ENCODE measurements at places on chromosomes 3 and 15.

DNA sequence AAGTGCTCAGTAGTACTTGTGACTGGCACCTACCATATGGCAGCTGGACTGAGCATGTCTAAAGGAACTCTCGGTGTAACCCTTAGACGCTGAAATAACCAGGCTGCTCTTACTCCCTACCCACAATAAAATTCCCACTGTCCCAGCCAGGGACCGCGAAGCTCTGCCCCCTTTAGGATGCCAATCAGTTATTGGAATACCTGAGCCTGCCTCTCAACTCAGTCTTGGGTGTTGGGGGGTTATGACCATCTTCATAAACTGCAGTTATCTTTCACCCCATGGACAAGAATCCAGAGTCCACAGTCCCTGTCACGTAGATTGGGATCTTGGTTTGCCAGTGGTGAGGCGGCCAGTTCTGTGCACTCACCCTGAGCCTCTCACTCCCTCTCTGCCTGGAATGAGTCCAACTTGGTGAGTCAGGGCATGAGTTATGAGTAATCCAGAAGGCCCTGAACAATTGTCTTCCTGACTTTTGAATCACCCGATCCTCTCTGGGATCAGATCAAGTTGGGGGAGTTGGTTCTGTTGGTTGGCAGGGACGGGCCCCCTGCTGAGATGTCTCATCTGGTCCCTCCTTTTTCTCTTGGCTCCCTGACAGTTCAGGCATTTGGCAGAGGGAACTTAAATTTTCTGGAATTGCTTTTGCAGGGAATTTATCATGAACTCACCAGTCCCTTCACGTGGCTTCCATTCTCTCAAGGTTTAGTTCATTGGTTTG lies 120.1 kb upstream of the UBE2E1 start:
- DNase-seq, result peak; percentile 98

GRCh38 chr15:39624806-39625205 lies 43.9 kb downstream of the THBS1 start:
- peak; percentile 55 for DNase-seq

- no peak for DNase-seq
These were observed 29.6 kb upstream of the SECISBP2L start for GRCh38 chr15:49075881-49076280.

GRCh38 chr3:85387913-85388505 lies 429.2 kb downstream of the CADM2 start:
- no peak for DNase-seq

DNA sequence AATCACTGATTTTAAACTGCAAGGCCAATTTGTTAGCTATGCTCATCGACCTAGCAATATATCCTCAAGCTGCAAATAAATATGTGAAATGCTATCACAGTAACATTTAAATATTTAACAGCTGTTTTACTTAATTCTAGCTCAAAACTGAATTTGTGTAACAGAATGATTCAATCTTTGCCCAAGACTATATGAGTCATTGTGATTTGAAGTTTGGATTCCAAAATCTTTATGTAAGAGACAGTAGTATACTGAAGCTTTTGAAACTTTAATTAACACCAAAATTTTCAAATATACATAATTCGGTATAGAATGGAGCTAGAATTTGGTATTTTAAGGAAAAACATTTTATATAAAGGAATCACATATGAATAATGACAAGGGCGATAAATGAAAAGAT lies 603.0 kb upstream of the ROBO2 start:
- no peak for DNase-seq

DNA sequence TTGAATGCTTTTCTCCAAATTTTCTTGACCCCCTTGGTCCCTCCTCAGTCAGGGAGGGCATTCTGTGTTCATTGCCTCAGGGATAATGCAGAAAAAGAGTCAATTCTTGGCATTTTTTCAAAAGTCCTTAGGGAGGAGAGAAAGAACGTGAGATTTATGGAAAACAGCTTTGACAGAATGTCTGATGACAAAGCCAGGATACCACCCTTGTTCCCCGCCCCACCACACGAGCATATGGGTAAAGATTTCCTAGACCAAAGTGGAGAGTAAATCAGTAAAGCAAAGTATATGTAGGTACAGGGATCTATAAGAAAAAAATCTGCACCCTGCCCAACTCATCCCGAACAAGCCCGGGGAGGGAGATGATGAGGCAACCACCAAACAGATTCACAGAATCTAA lies 11.2 kb downstream of the SRGAP3 start:
- DNase-seq, result no peak

GRCh38 chr3:35404571-35404970 lies 234.8 kb upstream of the ARPP21 start:
- no peak for DNase-seq

GRCh38 chr3:48650723-48651122 lies 12.0 kb downstream of the CELSR3 start:
- no peak for DNase-seq

GRCh38 chr15:73941044-73941443 lies 14.8 kb downstream of the LOXL1 start:
- DNase-seq, result peak; percentile 59

DNA sequence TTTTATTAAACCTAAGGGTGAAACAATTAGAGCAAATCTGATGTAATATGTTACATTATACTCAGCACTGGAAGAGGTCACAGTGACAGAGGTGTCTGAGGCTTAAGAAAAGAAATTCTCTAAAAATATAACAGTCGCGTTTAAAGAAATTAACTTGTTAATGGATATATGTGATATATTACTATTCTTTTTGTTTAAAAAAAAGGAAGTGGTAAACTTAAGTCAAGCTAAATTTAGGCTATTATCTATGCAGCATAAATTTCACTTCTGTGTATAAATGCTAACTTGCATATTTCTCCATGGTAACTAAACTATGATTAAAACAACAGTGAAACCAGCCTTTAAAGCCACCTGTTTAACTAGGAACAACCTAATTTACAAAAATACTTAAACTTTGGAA lies 191.3 kb downstream of the FOXP1 start:
- no peak for DNase-seq

DNA sequence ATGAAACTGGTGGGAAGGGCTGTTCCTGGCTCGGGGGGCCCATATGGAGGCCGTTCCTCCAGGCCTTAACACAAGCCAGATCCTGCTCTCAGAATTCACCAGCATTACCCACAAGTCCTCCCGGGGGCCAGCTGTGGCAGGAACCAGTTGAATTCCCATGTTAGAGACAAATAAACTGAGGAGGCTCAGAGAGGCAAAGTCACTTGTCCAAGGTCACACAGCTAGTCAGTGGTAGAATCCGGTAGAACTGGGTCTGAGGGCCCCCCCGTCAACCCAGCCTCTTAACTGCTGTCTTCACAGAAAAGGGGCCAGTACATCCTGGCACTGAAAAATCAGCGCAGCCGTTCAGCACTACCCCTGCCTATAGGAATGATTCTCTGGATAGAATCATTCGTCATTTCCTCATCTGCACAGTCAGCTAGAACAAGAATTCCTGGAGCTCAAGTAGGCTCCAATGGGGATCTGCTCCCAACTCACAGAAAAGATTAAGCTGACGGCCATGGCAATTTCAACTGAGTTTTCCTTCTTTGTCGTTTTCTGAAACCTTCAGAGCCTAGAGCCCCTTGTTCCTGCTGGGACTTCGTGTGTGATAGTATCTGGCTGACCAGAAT lies 12.2 kb upstream of the TSEN2 start:
- DNase-seq, result no peak

- peak; percentile 41 for DNase-seq
These were observed 20.3 kb downstream of the ACAA1 start for GRCh38 chr3:38116471-38117162.

DNA sequence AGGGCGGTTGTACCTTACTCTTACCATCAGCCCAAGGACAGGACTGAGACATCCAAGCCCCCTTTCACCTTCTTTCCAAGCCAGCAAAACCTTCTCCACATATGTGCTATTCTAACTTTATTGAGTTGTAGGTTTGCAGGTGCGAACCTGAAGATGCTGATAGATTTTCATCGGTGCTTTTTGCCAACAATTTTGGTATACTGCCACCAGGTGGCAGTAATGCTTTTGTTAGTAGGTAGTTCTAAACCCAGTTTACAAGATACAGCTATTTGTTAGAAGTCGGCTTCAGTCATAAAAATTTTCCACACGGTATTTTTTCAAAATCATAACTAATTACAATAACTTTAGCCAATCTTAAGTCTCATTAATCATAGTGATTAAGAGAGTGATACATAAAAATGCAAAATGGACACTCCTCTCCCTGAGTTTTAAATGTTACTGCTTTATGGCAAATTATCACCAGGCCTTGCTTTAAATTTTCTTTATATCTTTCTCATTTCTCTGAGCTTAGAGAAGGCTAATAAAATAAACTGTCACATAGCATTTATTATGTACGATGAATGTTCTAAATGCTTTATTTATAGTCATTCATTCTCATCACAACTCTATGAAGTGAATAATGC lies 636 bp downstream of the TBC1D21 start:
- peak; percentile 55 for DNase-seq

DNA sequence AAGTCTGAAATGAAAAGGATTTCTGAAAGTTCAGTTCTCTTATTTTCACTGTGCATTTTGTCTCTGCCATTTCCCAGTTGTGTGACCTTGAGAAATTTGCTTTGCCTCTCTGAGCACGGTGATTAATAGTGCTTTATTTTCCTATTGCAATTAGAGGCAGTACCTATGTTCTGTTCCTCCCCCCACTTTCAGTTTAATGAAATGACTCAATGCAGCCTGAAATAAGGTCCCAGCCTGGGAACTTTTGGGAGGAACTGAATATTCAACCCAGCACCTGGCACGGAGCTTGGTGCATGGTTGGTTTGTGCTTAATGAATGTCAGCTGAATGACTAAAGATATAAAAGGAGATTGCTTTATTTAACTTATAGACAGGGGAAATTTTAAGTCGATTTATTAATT lies 352.6 kb downstream of the PDCD6IP start:
- DNase-seq, result no peak

GRCh38 chr3:125003369-125003853 lies 52.4 kb downstream of the HEG1 start:
- no peak for DNase-seq

DNA sequence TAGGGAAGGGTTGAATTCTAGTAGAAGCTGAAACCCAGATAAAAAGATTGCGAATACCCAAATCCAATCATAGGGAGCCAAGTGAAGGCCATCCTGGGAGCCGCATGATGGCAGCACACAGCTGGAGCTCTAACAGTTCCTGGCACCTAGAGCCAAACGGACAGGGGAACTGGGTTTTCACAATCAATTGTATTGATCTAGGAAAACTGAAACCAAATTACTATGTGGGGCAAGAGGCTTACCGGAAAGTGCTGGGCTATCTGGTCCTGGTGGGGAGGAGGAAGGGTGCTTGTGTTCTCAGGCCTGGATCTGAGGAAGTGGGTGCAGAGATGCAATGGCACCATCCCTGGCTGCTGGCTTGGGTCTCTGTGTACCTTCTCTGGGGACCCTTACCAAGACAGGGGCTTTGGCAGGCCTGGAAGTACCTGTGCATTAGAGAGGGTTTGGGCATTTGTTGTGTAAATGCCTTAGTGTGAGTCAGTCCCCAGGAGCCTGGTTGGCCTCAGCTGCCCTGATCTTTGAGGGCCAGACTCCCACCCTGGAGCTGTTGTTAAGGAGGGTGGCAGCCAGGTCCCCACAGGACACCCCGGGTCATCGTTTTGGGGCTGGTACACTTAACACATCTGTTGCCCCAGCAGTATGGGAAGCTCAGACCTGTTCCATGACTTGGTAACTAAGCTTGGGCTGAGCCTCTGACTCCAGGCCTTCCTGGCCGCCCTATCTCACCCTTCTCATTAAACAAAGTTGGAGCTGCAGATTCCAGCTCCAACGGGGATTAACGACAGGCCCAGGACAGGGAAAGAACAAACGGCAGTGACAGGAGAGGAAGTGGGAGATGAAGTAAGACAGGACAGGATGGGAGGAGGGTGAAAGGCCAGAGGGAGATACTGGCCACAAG lies 8.9 kb upstream of the FURIN start:
- no peak for DNase-seq

DNA sequence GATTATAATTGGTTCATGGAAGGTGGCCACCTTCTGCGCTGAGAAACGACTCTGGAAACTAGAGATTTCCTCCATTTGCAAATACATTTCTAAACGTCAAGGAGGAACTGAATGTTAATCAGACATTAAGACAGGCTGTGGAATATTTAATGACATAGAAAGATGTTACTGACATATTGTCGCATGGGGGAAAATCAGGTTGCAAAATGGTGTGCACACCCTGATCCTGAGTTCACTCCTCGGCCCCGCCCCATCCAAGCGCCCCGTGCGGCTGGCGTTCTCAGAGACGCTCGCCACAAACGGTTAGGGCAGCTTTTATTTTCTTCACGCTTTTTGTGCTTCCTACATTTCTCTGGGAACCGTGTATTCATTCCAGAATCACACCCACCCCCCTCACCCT lies 10.7 kb downstream of the H1-8 start:
- no peak for DNase-seq

DNA sequence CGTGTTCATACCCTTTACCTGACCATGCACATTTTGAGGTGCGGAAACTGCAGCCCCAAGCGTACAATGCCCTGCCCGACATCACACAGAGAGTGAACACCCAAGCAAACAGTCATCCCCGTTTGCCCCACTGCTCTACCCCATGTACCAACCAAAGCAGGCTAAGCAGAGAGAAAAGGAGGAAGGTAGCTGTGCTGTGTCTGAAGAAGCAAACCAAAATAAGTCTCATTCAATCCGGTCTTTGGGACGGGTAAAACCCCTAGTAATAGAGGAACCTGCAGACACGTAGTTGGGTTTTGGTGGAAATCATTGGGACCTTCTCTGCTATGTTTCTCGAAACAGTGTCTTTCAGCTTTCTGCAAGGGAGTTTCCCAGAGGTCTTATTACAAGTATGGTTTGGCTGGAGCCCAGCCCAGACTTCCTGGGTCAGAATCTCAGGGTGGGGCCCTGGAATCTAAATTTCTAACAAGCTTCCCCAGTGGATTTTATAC lies 164.6 kb upstream of the HES1 start:
- no peak for DNase-seq

DNA sequence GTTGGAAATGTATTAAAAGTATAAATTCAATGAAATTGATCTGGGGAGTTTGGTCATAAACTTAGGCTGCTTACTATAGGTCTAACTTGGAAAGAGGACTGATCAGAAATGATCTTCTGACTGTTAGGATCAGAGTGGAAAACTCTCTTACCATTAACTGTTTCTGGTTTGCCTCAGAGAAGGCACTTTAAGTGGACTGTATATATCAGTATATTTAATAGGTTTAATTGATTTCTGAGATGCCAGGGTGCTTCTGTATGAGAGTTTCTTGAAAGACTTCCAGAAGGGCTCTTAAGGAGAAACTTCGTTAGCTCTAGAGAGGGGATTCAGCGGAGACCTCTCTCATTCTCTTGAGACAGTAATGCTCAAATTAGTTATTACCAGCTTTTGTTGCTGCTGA lies 36.5 kb downstream of the ECT2 start:
- no peak for DNase-seq

GRCh38 chr3:192564611-192565010 lies 162.7 kb downstream of the FGF12 start:
- no peak for DNase-seq

GRCh38 chr3:98041350-98041749 lies 6.2 kb upstream of the GABRR3 start:
- DNase-seq, result no peak

- DNase-seq, result no peak
These were observed 72.5 kb downstream of the MRPL46 start for GRCh38 chr15:88394553-88395145.
